ENCODE measurements at places on chromosomes 5 and 9. TPM values are rescaled to one million over a fixed set of nuclear protein-coding genes. Genes with fewer than 3 reads are reported as not detected.

The CCL28 gene
- 13.0 TPM for total RNA-seq

The PCDHB14 gene
- not detected for total RNA-seq

The TIFAB gene
- not detected for total RNA-seq

The KIF4B gene
- total RNA-seq, result 0.07 TPM

The DMRT3 gene
- total RNA-seq, result not detected

The CNTLN gene
- 1.6 TPM for total RNA-seq

The SPAG8 gene
- total RNA-seq, result 1.5 TPM

The HTR4 gene
- not detected for total RNA-seq

The GFRA3 gene
- total RNA-seq, result 0.32 TPM

The PCDHGA9 gene
- 0.23 TPM for total RNA-seq

The AHRR gene
- total RNA-seq, result 33.3 TPM

The CDHR2 gene
- 0.64 TPM for total RNA-seq

The PCDHA7 gene
- not detected for total RNA-seq

The UNC13B gene
- total RNA-seq, result 0.83 TPM

The SEMA5A gene
- 0.62 TPM for total RNA-seq

The IPO11 gene
- 52.8 TPM for total RNA-seq

The SMIM33 gene
- 0.23 TPM for total RNA-seq

Measured in activated T-helper 2 cell treated with anti-CD3 and anti-CD28 coated beads, Interferon-gamma antibody, Interleukin-2, Interleukin-4, amounts not matched to agents 10 μg/mL and 5 μg/mL and 100 μg/mL, durations not matched to agents 14 hours and 24 hours and 36 hours (primary cell).